ENCODE measurements at places on chromosomes 13 and 19.
A peak's percentile ranks its signal among the peaks of the same experiment; 100 is the strongest.

GRCh38 chr13:48580185-48580803 lies 47.4 kb upstream of the RCBTB2 start:
- DNase-seq = peak; percentile 30

GRCh38 chr13:109159650-109160309 lies 530.4 kb downstream of the MYO16 start:
- DNase-seq = no peak

- DNase-seq = no peak
These were observed 64.9 kb downstream of the GADD45B start for GRCh38 chr19:2540646-2541454.

DNA sequence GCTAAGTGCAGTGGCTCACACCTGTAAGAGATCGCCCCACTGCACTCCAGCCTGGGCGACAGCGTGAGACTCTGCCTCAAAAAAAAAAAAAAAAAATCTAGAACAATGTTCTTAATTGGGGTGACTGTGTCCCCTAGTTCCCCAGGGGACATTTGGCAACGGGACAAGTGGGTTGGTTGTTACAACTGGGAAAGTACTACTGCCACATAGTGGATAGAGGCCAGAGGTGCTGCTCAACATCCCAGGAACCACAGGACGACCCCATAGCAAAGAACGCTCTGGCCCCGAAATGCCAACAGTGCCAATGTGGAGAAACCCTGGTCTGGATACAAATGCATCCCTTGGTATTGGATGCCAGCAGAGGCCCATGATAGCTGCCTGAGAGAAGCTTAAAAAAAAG lies 11.8 kb downstream of the NLRP12 start:
- no peak for DNase-seq

DNA sequence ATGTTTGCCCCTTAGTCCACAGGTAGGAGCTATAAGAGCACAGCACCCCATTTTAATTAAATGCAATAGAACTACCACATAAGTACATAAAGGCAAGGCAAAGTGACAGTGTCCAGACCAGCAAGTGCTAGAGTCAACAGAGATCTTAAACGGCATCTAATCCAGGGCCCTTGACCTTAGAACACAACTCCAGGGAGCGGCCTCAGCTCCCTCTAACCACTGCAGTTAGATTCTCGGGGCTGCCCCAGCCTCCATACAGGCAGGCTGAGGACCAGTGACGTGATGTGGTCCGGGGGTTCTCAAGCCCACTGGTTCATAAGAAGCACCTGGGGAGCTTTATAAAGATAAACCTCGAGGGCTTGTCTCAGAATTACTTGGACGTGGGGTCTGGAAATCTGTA lies 10.0 kb upstream of the ATP12A start:
- DNase-seq = no peak

DNA sequence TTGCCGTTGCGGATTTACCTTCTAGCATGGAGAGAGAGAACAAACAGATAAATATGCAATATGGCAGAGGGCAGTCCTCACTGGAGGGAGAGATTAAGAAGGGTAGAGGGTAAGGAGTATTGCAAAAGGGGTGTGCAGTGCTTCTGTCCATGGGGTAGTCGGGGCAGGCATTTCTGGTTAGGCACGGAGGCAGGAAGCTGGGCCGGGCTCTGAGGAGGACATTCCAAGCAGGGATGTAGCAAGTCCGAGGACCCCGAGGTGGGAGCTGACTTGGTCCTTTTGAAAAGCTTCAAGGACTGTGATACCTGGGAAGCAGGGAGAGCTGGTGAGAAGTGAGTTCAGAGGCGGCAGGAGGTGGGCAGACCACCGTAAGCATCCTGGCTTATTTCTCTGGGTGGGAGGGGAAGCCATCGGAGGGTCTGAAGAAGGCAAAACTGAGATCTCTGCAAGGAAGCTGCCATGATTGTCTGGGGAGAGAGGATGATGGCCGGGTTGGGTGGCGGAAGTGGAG lies 214.9 kb downstream of the FGF9 start:
- DNase-seq = no peak

DNA sequence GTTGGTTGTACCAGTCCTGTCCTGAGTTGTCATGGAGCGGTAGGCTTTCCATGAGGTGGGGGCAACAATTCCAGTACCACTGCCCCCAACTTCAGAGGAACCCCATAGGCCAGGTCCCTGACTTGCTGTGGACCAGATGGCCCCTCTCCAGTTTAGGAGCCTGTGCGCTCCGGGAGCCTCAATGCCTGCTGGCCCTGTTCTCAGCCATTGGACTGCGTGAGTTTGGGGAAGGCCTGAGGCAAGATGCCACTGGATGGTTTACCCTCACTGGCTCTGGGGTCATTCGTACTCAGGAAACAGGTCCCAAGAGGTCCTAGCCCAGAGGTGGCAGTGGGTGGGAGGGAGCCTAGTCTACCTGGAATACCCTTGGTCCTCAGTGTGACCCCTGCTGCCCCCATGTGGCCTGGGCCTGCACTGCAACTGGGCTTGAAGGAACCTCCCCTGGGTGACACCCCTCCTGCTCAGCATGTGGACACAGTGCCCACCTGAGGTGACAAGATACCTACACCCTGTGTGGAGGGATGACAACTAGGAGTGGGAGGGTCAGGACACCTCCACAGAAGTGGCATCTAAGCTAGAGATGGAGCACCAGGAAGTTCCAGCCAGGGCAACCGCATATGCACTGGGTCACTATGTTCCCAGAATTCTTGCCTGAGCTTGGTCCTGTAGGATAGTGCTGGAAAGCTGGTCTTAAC lies 6.0 kb upstream of the PRR19 start:
- peak; percentile 80 for DNase-seq
